ENCODE measurements at places on chromosomes 7 and 10.
A peak's percentile ranks its signal among the peaks of the same experiment; 100 is the strongest.

- DNase-seq = no peak
Observed at GRCh38 chr7:125670926-125671572, 741.4 kb upstream of the POT1 start.

DNA sequence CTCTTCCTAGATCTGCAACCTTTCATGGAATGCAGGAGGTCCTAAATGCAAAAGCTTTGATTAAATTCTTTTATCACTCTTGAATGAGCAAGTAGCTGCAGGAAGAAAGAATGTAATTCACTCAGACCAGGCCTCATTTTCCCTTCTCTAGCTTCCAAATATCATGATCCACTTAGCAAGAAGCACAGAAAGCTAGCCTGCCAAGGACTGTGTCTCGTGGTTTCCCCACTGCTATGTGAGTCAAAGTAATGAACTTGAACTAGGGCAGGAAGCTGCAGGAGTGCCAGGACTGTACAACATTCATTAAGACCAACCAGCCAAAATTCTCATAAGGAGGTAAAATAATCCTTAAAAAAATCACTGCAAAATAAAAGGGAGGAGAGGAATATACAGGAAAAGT is 379.2 kb downstream of the CALN1 start:
- DNase-seq = no peak

- no peak for DNase-seq
Observed at GRCh38 chr10:1156616-1156886, 100.4 kb downstream of the WDR37 start.

DNA sequence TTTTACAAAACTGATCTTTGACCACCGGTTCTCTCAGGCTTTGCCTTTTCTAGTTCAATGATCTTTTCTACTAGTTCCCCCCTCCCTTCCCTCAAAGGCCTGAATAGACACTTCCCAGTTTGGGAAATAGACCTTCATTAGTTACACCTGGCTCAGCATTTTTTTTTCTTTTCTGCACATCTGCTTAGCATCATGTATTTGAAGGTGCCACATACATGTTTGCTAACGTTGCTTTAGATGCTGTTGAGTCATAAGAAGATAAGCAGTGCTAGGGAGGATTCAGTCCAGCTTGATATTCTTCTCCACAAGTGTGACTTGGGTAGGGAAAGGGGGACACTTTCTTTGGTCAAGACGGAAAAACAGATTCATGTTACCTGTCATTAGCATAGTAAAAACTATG is 78.3 kb downstream of the BICC1 start:
- DNase-seq = no peak

DNA sequence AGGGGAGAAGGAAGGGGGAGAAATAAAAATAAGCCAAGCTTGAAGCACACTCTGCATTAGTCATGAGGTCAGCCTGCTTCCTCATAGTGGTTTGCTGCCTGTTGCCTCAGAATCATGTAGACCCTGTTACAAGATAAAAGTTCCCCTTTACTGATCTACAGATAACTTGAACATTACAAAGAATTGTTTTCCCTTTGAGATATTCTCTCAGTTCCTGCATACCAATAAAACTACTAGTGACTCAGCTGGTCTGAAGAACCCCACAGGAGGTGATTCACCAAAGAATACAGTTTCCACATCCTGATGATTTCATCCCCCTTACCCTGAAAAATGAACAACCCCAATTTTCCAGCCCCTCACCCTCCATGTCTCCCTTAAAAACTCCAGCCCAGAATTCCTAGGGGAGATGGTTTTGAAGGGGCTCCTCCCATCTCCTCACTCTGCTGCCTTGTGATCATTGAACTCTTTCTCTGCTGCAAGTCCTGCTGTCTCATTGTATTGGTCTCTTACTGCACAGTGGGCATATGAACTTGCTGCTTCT is 31.5 kb upstream of the NRP1 start:
- no peak for DNase-seq

GRCh38 chr7:1530946-1531262 is 402 bp downstream of the MAFK start:
- DNase-seq = no peak

DNA sequence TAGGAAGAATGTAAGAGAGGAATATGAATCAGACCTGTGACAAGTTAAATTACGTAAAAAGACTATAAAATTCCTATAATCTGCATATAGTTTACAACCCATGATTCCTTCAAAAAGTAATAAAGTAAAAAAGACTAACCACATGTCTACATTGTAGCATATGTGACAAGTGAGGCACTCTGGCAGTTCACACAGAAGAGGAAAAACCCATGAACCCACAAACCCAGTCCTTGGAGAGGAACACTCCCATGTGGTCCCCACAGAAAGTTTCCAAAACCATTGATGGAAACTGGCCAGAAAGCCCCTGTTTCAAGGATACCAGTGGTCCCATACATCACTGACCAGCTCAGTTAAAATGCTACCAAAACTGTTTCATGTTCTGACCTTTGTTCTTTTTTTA is 15.7 kb downstream of the KDM7A start:
- no peak for DNase-seq

DNA sequence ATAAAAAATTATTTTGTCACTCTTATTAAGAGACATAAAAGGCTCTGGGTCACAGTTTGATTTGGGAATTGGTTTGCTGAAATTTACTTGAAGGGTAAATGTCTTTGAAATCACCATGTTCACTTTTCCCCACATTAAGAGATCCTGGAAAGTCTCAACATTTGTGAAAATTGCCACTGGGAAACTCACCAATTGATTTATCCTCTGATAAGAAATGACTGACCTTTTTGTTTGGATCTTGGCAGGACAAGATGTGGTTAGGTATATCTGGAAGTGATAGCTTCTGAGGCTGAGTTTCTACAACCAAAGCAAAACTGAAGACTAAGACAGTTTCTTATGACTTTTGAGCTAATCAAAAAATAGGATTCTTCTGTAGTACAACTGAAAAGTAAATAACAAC is 107.1 kb upstream of the TMEM106B start:
- no peak for DNase-seq

GRCh38 chr7:54546986-54547314 is 4.8 kb downstream of the VSTM2A start:
- no peak for DNase-seq

DNA sequence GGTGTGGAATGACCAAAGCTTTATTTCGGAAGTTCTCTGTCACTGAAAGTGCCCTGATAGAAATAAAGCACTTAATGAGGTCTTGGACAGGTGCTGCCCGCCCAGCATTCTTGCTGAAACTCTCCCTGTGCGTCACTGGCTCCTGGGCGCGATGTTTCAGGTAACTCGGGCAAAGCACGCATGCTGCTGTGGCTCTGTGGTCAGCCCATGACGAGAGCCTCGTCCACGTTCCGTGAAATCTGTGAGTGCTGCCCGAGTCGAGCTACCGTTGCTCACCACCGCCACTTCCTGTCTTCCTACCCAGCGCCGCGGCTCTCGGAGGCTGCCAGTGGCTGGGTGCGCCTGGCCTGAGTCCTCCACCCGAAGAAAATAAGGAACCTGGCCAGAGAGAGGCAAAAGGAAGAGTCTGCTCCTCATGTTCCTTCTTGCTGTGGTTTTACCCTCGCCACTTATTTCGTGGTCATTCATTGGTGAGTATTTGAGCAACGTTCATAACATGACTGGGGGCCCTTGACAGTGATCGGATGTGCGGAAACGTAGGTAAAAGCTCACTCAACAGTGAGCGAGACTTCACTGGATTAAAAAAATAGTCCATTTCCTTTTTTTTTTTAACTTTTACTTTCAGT is 95.5 kb downstream of the MAP3K8 start:
- DNase-seq = peak; percentile 52

DNA sequence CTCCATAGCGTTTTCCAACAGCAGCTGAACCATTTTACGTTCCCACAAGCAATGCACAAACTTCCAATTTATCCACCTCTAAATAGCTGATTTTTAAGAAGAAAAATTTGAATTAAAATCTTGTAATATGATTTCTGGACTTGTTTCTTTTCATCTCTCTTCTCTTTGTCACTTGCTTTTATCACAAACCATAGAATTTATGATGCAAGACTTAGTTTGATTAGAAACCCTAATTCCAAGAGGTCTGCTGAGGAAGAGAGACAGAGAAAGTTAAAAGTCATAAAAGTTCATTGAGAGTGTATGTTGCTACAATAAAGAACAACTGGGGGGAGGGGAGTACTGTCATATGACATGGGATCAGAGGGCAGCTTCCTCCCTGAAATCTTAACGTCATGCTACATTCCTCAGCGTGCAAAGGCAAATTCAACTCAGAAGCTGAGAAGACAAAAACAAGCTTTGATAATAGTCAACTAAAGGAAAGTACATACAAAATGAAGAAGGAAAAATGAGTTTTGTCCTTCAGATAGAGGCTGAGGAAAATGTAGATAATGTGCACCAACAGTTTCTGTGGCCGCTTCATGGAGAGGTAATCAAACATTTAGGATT is 18.4 kb upstream of the CUBN start:
- DNase-seq = no peak

DNA sequence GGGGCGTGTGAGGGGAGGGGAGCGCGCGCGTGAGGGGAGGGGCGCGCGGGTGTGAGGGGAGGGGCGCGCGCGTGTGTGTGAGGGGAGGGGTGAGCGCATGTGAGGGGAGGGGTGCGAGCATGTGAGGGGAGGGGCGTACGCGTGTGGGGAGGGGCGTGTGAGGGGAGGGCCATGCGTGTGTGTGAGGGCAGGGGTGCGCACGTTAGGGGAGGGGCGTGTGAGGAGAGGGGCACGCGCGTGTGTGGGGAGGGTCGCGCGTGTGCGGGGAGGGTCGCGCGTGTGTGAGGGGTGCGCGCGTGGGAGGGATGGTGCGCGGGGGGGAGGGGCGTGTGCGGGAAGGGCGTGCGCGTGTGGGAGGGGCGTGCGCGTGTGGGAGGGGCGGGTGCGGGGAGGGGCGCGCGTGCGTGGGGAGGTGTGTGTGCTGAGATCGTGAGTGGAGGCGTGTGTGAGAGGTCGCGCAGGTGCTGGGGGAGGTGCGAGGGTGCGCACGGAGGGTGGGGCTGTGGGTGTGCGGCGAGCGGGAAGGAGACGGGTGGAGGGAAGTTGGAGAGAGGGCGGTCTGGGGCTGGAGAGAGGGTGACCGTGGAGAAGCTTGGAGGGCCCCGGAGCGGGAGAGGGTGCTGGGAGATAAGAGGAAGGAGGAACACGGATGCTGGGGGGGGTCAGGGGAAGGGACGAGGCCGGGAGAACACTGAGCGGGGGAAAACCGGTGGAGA is 19.7 kb downstream of the MXI1 start:
- peak; percentile 73 for DNase-seq

DNA sequence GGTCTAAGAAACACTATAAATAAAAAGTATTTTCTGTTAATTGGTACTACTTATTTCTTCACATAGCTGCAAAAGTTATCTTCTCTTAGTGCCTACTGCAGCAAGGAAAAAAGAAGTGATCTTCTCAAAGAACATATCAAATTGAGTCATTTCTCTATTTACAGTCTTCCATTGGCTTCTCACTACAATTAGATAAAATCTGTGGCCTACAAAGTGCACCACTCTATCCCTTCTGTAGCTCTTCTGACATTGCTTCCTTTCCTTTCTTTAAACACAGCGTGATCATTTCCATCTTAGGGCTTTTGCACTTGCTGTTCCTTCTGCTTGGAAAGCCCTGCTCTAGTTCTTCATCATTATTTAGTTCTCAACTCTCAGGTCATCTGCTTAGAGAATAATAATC is 44.7 kb downstream of the MXI1 start:
- DNase-seq = no peak

DNA sequence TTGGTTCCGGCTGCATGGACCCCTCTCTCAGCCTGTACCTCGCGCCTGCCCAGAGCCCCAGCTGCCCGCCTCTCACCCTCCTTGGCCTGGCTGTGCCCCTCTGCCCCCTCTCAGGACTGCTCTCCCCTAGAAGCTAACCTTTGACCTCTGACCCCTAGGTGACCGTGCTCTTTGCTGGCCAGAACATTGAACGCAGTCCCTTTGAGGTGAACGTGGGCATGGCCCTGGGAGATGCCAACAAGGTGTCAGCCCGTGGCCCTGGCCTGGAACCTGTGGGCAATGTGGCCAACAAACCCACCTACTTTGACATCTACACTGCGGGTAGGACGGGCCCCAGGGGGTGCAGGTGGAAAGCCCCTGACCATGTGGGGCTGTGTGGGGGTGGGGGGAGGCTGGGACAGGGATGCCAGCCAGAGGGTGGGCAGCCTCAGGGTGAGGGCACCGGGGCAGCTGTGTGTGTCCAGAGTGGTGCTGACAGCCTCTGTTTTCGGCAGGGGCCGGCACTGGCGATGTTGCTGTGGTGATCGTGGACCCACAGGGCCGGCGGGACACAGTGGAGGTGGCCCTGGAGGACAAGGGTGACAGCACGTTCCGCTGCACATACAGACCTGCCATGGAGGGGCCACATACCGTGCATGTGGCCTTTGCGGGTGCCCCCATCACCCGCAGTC is 8.0 kb downstream of the FLNC start:
- no peak for DNase-seq

DNA sequence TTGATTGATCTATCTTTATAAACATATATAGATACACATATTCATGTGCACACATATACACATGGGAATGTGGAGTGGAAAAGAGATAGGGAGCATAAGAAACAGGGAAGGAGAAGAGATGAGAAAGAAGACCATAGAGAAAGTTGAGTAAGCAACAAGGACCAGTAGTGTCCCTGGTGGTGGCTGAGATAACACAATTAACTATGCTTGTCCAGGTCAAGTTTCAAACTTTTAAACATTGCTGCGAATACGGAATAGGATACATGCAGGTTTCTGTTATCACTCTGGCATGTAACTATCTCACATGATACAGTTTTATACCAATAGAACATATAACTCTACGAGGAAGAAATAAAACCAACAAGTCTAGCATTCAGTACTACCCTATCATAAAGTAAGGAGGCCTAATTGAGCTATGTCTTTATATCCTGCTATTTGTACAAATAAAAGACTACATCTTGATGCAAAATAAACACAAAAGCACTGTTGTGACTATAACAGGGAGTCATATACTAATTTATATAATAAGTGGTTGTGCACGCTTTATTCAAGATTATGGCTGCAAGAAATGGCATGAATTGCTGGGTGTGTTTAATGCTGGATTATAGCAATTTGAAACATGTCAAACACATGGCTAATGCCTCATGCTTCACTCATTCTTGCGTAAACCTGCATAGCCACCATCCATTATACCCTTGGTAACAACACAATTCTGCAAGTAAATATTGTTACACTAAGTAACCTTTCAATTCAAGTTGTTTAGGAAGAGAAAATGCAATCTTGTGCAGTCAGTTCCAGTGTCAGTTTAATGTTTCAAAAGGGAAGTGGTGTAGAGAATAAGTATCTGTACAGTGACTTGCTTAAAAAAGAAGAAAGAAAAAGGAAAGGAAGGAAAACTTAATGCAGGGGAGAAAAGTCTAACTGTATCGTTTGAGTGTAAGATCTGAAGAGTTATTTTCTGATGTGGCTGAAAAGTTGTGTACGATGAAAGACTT is 8.2 kb downstream of the FOXP2 start:
- no peak for DNase-seq

GRCh38 chr7:1141651-1142050 is 18.3 kb downstream of the ZFAND2A start:
- DNase-seq = no peak

GRCh38 chr7:33722383-33723101 is 182.8 kb upstream of the BMPER start:
- no peak for DNase-seq

GRCh38 chr10:119022846-119023552 is 6.5 kb upstream of the NANOS1 start:
- DNase-seq = no peak

- DNase-seq = no peak
Observed at GRCh38 chr10:86684331-86685097, 16.2 kb downstream of the LDB3 start.
